ENCODE measurements at places on chromosomes 5 and 9.
A peak's percentile ranks its signal among the peaks of the same experiment; 100 is the strongest.

GRCh38 chr5:164345173-164345849 lies 839.9 kb downstream of the MAT2B start:
- DNase-seq, result no peak

- DNase-seq, result no peak
These were observed 517.9 kb upstream of the ITGA1 start for GRCh38 chr5:52269859-52270258.

- no peak for DNase-seq
These were observed 10.8 kb upstream of the DAB2IP start for GRCh38 chr9:121640491-121641223.

DNA sequence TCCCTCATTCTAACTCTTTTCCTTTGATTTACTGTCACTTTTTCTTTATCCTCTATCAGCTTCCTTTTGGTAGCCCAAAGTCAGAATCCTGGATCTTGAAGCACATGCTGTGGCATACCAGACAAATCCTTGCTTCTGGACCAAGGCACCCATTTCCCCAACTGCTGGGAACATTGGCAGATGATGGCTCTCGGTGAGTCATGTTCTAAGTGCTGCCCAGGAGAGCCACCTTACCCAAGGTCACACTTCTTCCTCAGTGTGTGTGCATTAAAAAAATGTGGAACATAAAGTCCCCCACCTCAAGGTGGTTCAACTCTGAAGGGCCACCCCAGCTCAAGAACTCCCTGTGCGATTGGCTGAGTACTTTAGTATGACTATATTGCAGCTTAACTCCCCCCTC lies 141.4 kb upstream of the PUM3 start:
- no peak for DNase-seq

DNA sequence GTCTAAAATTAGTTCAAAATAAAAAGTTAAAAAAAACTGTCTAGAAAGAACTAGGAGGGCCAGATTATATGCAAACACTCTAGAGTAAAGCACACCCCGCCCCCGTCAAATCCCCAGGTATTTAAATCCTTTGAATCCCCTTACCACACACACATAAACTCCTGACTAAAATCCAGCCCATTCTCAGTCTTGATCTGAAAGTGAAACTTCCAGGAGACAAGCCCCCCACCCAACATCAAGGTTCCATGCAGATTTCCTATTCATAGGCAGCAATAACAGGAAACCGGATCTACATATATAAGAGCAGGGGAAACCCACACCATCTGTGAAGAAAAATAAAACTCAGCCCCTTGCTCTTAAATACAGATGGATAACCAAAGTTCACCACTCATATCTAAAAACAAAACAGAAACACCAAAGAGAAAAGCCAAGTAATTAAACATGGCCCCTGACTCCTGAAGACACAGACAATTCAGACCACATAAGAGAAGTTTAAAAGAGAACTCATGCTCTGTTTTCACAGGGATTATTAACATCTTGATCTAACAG lies 42.3 kb downstream of the MARCHF3 start:
- DNase-seq, result no peak

DNA sequence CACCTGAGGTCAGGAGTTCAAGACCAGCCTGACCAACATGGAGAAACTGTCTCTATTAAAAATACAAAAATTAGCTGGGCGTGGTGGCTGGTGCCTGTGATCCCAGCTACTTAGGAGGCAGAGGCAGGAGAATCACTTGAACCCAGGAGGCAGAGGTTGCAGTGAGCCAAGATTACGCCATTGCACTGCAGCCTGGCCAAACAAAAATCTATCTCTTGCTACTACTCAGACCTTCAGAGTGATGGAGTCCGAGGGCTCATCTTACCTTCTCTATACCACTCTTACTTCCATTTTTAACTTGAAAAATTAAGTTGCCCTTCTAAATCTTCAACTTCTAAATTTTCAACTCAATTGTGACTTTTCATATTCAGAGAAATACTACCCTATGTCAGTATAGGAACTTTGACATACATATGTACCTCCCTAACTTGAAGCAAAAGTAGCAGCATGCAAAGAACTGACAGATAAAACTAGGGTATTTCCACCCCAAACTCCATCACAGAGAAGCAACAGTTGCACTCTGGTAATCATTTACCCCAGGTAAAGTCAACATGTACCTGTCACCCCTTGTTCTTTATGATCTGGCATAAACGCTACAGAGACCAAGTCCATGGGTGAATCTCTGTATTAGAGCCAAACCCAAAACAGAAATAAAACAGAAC lies 11.4 kb downstream of the ZFAND5 start:
- no peak for DNase-seq

DNA sequence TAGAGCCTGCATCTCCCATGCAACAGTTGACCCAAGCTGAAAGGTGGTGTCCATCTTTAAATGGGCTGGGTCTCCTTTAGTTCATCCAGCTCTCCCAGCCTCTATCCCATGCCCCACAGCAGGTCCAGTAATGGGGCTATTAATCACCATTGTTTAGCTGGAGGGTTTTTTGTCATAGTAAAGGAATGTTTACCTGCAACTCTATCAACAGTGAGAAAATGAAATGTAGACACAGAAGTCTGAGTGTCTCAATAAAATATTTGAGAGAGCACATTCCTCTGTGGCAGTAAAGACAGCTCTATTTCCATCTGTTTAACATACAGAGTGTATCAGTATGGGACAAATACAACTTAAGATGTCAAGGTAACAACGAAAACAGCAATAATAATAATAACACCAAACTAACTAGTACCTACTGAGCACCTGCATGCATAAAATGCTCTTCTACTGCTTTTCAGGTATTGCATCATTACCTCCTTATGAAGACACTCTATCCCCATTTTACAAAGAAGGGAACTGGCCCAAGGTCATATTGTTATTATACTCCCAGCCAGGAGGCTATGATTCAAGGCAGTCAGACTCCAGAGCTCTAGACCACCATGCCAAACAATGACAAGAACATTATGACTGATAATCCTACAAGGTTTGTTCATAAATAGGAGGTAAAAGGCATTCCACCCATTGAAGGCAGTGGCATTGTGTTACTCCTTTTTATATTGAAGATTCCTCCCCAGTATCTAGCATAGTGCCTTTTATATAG lies 21.0 kb upstream of the C5orf58 start:
- DNase-seq, result no peak

DNA sequence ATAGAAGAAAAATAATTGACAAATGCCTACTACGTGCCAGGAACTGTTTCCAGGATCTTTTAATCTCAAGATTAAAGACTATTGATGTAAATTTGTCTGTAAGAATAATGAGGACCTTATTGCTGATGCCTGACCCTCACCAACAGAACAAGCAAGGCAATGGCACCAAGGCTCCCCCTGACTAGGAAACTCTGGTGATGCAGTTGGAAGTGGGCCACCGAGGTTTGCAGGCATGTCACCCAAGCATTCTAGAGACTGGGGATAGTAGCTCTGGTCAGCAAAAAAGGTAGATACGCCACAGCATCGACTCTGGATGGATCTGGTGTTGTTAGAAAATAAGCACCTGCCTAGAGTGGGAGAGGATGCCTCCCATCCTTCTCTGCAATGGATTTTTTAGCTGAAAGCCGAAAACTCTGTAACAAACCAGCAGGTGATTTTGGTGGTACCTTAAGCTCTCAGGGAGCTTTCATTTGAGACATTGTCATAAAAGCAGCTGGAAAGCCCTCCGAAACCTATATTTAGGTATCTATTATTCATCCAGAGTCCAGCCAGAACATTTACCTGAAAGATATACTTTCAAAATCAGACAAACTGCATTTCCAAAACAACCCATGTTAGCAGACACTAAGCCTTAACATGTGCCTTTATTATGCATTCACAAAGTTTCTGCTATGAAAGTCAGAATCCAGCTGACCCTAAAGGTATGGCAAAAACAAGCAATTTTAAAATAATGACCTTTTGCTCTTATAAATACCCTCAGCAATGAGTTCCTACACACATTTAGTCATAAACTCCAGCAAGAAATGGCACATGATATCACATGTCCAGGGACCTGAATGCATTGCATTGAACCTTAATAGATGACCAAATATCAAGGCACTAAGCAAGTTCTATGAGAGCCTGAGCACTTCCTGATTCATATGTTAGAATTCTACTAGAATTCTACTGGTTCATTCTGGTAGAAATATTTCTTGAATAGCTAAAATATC lies 308.4 kb downstream of the PDE4D start:
- DNase-seq, result no peak

- DNase-seq, result no peak
These were observed 34.7 kb downstream of the SH3RF2 start for GRCh38 chr5:145971108-145971507.

DNA sequence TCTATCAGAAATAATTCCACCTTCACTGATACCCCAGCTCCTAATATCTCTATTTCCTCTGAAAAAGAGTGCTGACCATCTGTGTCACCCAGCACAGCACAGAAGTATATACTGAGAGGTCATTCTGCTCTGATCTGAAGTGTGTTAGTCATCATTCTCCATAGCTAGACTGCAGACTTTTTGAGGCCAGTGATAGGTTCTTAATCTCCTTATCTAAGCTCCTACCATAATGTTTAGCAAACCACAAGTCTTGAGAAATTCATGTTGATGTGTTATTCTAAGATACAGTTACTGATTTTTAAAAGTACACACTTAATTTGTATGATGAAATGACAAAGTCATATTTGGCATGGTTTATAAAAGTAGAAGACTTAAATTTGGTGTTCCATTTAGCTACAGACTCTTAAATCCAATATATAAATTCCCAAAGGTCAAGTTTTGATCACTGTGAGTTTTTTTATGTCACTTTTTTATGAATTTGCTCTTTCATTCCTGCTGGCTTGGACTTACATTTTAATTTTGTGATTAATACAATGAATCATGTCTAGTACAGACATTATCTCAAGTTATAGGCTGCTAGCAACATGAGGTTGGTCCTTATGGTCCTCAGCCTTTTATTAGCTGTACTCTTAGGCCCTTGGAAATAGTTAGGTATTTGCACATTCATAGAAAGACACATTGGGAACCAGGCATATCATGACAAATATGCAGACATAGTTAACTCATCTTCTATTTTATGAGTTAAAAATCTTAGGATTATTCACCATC lies 380.8 kb downstream of the EBF1 start:
- DNase-seq, result no peak

- DNase-seq, result peak; percentile 77
These were observed 7.0 kb downstream of the NOXA1 start for GRCh38 chr9:137429974-137430722.

- DNase-seq, result no peak
These were observed 284.3 kb downstream of the GAS1 start for GRCh38 chr9:86662890-86663468.

- no peak for DNase-seq
These were observed 156.5 kb downstream of the CDH9 start for GRCh38 chr5:26881901-26882300.

DNA sequence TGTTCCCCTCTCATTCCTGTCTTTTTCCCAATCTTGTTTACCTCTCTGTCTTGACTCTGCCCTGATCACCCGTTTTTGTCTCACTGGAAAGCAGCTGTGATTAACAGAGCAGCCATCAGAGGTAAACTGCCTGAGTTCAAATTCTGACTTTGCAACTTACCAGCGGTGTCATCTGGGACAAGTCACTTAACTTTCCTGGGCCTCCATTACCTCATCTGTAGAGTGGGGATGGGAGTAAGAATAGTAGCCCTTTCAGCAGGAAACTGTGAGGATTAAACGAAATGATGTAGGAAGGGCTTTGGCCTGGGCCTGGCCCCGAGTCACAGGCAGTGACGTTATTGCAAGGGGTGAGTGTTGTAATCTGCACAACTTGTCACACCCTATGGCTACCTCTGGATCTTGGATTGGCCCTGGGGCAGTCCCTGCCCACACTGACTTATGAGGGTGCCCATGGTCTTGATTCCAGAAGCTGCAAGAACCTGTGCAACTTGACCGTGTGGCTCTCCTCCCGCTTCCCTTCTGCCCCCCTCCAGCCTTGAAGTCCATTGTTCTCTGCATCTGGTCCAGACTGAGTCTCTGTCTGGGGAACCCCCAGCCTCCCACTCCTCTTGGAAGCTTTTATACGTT lies 657 bp upstream of the PCDH12 start:
- no peak for DNase-seq

DNA sequence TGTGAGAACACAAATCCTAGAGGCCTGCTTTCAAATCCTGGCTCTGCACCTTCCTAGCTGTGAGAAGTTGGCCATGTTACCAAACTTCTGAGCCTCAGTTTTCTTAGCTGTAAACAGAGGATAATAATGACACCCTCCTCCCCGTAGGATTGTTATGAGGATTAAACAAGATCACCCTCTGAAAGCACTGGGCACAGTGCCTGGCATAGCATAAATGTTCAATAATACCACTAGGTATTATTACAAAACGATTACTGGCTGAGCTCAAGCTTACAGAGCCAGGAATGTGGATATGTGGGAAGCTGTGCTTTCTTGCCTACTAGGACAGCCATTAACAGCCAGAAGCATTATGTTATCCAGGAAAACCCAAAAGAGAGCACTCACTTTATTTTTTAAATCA lies 30.8 kb upstream of the POU4F3 start:
- no peak for DNase-seq

GRCh38 chr9:72674961-72675360 lies 153.6 kb downstream of the TMC1 start:
- no peak for DNase-seq

DNA sequence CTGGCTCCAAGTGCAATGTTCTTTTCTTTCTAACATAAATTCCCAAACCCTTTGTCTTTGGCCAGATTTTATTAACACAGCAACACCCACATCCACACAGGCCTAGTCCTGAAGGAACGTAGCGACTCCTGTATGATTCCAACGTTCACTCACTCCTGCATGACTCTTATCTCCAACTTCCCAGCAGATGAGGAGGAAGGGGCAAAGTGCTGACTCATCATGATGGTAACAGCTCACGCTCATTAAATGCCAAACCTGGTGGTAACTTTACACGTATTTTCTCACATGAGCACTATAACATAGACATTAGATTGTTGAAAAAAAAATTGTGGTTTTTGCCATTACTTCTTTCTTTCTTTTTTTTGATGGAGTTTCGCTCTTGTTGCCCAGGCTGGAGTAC lies 1349.5 kb downstream of the EFNA5 start:
- DNase-seq, result no peak

- no peak for DNase-seq
These were observed 43.8 kb downstream of the NDFIP1 start for GRCh38 chr5:142152384-142152732.

DNA sequence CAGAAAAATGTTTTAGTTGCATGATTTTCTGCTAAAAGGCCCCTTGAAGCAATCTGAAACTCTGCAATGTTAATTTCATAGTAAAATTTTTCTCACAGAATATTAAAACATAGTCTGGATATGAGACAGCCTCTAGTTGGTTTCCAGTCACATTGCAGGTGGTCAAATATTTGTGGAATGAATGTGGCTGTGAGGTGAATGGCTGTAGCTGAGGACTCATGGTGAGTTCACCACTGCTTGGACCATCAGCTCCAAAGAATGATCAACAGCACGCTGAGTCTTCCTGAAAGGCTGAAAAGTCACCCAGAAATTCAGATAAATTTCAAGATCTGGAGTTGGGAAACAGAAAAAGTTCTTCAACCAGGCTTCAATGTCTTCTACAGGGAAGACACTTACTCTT lies 79.8 kb downstream of the MAT2B start:
- DNase-seq, result no peak

- no peak for DNase-seq
These were observed 68.2 kb downstream of the LRSAM1 start for GRCh38 chr9:127519301-127520166.

All from Karpas-422 (cell line).